ENCODE measurements at places on chromosomes 5 and 9.

DNA sequence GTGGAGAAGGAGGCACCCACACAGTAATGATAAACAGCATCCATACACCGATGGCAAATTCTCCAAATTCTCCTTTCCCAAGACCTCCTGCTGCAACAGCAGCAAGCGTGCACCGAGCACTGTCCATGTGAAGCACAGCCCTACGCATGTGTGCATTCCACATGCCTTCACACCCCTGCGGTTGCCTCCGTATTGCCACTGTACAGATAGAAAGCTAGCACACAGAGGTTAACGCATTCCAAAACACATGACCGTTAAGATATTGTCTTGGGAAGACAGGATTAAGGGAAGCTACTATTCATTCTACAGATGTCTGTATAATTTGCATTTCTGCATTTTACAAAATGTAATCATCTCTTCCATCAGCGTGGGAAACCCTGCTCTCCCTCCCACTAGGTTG is 6.6 kb downstream of the FLT4 start:
- DNase-seq, result no peak

DNA sequence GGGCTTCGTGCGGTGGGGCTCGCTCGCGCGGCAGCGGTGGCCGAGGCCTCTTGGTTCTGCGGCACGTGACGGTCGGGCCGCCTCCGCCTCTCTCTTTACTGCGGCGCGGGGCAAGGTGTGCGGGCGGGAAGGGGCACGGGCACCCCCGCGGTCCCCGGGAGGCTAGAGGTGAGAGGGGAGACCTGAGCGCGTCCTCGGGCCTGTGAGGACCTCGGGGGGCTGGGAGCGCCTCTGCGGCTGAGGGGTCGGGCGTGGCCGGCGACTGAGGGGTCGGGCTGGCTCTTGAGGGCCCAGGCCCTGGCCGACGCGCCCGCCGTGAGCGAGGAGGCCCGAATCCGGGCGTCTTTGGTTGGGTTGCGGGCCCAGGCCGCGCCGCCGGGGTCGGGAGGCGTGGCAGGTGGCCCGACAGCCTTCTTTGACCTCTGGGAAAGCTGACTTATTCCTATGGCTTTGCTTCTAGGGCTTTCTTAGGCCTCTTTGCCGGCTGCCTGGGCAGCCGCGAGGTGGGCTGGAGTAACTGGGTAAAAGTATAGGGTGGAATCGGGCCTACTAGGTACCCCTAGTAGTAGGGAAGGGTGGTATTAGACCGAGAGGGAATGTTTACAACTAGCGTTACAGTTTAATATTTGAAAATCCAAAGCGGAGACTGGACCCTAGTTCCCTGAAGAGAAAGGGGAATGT is at the start of gene CANX:
CANX (plus strand) TSS at position 33 of the 681 bp plus-strand sequence. CDS start 6,715 bp downstream, outside the sequence.
- no peak for DNase-seq

- DNase-seq, result no peak
Observed at GRCh38 chr5:68424799-68425537, 209.4 kb downstream of the PIK3R1 start.

GRCh38 chr5:98769959-98770208 is 3.6 kb upstream of the RGMB start:
- no peak for DNase-seq

- no peak for DNase-seq
Observed at GRCh38 chr9:129285979-129286772, 108.1 kb upstream of the IER5L start.

- DNase-seq, result no peak
Observed at GRCh38 chr9:91954841-91955471, 4.9 kb upstream of the ROR2 start.

GRCh38 chr5:133884569-133885311 is 83.7 kb downstream of the C5orf15 start:
- DNase-seq, result no peak

DNA sequence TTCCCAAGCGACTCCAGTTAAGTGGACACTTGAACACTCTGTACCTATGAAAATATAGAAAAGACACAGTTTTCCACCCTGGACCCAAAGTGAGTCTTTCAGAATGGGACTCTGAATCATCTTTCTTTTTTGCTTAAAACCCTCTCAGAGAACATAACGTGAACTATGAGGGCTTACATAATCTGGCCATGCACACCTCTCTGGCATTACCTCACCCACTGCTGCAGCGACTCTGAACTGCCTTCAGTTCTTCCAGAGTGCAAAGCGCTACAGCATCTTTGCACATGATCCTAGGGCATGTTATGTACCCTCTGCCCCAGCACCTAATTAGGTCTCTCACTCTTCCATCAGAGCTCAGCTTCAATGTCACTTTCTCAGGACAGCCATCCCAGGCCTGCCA is 186.2 kb downstream of the RORB start:
- DNase-seq, result no peak

DNA sequence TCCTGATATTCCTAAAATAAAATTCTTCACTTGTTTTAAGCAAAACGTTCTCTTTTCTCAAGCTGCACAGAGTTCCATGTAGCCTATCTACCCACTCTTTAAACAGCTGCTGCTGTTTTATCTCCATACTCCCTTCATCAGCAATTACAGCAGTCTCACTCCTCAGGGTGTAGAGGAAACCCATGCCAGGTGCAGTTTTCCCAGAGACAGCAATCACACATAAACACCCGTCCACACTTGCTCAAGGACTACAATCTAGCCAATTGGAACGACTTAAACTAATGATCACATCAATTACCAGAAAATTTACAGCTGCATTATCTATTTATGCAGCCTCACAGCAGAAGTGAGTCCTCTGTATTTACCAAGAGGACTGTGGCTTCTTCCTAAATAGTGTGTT is 141.7 kb downstream of the HTR1A start:
- DNase-seq, result no peak

DNA sequence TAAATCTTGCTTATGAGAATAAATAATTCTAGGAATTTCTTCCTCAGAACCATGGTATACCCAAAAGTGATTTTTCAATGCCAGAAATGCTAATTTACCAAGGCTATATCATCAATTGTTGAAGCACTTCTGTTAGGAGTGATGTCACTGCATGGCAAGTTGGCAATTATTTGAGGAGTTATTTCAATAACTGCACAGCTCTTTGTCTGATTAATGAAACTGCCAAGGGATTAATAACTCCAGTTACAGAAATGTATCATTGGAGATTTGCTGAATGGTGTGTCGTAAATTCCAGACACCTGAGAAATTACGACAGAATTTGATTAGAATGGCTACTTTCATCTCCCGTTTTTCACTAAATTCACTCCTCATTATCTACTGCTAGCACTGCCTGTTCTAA is 182.6 kb upstream of the TYRP1 start:
- no peak for DNase-seq

DNA sequence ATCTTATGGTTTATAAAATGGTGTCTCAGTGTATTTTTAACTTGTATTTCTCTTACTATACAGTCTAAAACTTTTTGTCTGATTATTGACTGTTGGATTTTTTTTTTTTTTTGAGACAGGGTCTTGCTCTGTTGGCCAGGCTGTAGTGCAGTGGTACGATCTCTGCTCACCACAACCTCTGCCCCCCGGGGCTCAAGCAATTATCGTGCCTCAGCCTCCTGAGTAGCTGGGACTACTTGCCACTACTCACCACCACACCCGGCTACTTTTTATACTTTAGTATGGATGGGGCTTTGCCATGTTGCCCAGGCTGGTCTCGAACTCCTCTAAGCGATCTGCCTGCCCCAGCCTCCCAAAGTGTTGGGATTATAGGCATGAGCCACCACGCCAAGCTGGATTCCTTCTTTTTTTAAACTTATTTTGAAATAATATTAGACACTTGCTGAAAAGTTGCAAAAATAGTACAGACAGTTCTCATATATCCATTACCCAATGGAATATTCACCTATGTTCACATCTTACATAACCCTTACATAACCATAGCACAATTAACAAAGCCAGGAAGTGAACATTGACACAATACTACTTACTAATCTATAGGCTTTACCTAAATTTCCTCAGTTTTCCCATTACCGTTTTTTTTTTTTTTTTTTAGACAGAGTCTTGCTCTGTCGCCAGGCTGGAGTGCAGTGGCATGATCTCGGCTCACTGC is 47.2 kb downstream of the STOM start:
- DNase-seq, result no peak

GRCh38 chr9:89352451-89352850 is 34.2 kb downstream of the SECISBP2 start:
- no peak for DNase-seq

DNA sequence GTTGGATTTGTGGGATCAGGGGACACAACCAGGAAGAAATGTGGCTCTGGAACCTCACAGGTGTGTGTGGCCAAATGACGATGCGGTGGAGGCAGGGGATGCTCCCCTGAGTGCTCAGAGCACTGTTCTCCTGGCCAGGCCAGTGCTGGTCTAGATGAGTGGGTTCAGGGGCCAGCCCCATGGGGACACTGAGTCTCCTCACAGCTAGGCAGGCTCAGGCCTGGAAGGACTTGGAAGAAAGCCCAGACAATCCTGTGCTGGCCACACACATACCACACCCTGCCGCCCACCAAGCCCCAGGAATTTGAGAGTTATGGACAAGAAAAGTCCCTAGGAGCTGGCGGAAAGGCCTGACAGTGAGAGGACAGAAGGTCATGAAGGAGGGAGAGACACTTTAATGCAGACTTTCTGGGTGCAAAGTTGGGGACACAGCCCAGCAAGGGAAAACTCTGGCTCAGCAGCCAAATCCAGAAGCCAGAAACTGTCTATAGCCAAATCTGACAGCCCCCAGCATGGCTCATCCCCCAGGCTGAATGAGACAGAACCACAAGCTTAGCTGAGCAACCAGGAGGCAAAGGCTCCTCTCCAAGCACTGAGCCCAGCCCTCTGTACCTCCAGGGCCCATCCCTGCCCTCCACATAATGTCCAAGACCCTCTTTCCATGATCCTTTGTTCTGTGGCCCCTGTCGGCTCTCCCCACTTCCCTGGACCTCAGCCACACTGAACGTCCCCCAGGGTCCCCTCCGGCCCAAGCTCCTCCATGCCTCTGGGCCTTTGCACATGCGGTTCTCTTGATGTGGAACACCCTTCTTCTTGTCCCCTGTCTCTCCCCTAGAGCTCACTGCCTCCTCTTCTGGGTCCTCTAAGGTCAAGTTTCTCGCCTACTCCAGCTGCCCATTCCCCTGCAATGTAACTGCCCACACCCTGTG is 22.4 kb downstream of the LHX6 start:
- DNase-seq, result no peak

- no peak for DNase-seq
Observed at GRCh38 chr9:135592331-135592590, 30.7 kb downstream of the PAEP start.

- DNase-seq, result no peak
Observed at GRCh38 chr5:37787742-37788141, 52.1 kb downstream of the GDNF start.

GRCh38 chr9:77751341-77752091 is 103.4 kb upstream of the GNA14 start:
- peak; percentile 12 for DNase-seq

GRCh38 chr5:161944974-161945373 is 97.1 kb downstream of the GABRA1 start:
- DNase-seq, result no peak

DNA sequence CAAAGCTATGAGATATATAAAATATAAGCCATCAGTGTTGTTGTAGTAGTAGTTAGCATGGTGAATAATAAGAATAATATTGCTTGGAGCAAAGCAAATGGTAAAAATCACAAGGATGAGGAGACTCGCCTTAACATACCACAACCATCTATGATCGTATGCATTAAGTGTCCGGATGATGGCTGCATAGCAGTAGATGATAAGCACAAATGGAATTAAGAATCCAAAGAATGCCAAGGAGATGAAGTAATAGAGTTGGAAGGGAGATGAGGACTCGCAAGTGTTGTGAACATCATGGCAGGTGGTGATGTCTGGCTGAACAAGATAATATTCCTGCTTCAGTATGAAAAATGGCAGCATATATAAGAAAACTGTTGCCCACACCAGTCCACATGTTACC is 5.5 kb downstream of the F2RL2 start:
- no peak for DNase-seq

DNA sequence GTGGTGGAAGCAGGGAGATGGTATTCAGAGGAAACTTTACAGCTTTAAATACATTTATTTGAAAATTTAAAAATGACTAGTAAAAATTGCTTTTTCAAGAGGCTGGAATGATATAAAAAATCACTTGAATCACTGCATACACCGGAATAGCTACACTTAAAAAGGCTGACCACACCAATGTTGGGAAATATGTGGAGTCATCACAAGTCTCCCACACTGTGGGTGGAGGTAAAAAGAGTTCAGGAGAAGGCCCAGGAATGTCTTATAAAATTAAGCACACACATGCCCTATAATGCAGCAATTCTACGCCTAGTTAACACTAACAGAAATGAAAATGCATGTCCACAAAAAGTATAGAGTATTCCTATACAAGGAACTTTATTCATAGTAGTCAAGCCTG is 198.1 kb downstream of the ROR2 start:
- DNase-seq, result no peak

DNA sequence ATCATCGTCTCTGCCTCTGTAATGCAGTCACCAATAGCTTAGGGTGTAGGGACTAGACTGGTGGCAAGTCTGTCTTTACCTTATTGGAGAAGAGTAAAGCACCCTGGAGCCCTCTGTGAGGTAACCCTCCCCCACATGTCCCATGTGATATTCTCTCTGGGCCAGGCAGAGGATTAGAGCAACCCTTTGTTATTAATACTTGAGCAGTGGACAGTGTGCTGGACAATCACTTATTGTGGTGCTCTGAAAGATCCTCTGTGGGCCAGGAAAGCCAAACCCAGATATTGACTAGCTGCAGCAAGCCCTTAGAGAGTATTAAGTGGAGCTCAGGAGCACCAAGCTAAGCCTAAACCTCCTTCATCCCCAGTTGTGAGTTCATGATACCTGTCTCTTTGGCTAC is 139.7 kb upstream of the RUSC2 start:
- DNase-seq, result no peak
